Activated naive CD8-positive, alpha-beta T cell treated with anti-CD3 and anti-CD28 coated beads for 36 hours (primary cell): ENCODE measurements at places on chromosomes 7 and 10.

- no peak within 1 kb of the TSS for H3K27ac ChIP-seq
- H3K27me3 ChIP-seq, result peaks cover 75% of the 10 kb centered on the region
- peaks cover 12% of the 10 kb centered on the region for H3K4me1 ChIP-seq
- DNase-seq, result no peak
- H3K36me3 ChIP-seq, result peaks cover 9% of the 10 kb centered on the region
Observed at GRCh38 chr10:49613882-49614241, at the start of gene CHAT. TSS of gene CHAT (plus strand) at chr10:49614037. CDS start at chr10:49614190, 153 bp downstream.

DNA sequence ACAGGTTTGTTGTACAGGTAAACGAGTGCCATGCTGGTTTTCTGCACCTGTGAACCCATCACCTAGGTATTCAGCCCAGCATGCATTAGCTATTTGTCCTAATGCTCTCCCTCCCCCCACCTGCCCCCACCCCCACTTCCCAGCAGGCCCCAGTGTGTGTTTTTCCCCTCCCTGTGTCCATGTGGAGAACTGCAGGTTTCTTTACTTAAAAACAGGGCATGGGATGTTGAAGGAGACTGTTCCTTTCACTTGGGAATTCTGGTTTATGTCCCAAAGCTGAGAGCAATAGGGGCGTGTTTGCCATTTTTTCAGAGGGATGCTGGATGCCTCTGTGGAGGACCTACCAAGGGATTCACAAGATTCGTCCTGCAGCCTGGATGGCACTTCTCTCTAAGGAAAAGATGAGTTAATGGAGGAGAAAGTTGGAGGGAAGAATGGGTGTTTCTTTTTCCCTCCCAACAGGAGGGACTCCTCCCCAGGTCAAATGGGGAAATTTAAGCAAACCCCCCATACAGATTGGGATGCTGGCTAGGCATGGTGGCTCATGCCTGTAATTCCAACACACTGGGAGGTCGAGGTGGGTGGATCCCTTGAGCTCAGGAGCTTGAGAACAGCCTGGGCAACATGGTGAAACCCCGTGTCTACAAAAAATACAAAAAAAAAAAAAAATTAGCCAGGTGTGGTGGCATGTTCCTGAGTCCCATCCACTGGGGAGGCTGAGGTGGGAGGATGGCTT is 136.0 kb downstream of the GALNT17 start:
- DNase-seq, result no peak
- no peaks in the 10 kb centered on the region for H3K4me1 ChIP-seq
- no peaks in the 10 kb centered on the region for H3K27me3 ChIP-seq
- no peaks in the 10 kb centered on the region for H3K36me3 ChIP-seq

DNA sequence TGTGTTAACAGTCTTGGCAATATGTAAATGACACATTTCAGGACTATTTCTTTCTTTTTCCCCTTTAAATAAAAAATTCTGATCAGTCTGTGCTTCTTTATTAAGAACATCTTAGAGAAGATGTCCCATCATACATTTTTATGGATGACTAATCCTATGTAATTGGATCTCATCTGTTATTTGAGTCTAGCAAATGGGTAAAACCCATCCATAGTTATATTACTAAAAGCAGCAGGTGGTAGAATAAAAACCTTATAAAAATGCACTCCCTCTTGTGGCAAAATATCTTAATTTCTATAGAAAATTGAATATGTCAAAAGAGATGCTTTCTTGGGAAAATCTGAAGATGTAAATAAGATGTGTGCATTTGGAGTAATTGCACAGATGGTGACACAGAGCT is 35.3 kb downstream of the TRRAP start:
- no peak overlapping the region for H3K4me3 ChIP-seq
- H3K27ac ChIP-seq, result no peak overlapping the region
- H3K36me3 ChIP-seq, result peaks cover 20% of the 10 kb centered on the region
- no peak for DNase-seq
- H3K4me1 ChIP-seq, result no peaks in the 10 kb centered on the region

DNA sequence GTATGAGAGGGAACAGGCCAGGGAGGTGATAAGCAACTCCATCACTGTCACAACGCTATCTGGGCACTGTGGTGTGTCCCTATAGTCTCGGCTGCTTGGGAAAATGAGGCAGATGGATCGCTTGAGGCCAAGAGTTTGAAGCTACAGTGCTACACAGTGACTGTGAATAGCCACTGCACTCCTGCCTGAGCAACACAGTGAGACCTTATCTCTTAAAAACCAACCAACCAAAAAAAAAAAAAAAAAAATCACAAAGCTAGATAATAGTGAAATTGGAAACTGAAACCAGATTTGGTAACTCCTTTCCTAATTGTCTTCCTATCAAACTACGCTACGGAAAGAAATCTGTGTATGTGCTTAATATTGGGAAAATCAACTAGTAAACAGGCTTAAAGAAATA is 14.1 kb downstream of the MICU1 start:
- H3K4me3 ChIP-seq, result no peak overlapping the region
- DNase-seq, result no peak
- no peak overlapping the region for H3K27ac ChIP-seq
- H3K27me3 ChIP-seq, result no peaks in the 10 kb centered on the region
- H3K36me3 ChIP-seq, result peaks cover 29% of the 10 kb centered on the region

- H3K27me3 ChIP-seq, result no peaks in the 10 kb centered on the region
- H3K36me3 ChIP-seq, result no peaks in the 10 kb centered on the region
- H3K4me3 ChIP-seq, result no peak overlapping the region
Observed at GRCh38 chr10:22049635-22050034, 46.1 kb upstream of the DNAJC1 start.

DNA sequence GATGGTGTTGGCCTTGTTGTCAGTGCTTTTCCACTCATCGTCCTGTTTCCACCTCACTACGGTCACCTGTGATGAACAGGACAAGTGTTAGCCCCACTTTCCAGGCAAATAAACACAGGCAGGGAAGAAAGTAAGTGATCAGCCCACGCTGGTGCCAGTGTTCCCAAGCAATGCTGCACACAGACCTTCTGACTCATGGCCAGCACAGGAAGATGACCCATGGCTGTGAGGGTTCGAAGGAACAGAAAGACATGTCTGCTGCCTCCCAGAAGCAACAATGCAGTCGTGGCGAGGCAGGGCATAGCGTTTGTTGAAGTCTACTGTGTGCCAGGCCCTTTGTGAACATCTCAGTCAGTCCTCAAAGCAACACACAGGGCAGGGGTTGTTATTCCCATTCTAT is 35.7 kb downstream of the SLC29A3 start:
- peaks cover 2% of the 10 kb centered on the region for H3K36me3 ChIP-seq
- no peak overlapping the region for H3K27ac ChIP-seq
- no peaks in the 10 kb centered on the region for H3K27me3 ChIP-seq
- peaks cover 1% of the 10 kb centered on the region for H3K4me1 ChIP-seq
- no peak overlapping the region for H3K4me3 ChIP-seq

GRCh38 chr10:43125881-43126731 is 12.1 kb upstream of the CSGALNACT2 start:
- peaks cover 26% of the 10 kb centered on the region for H3K4me1 ChIP-seq
- no peaks in the 10 kb centered on the region for H3K36me3 ChIP-seq
- no peak overlapping the region for H3K27ac ChIP-seq
- H3K27me3 ChIP-seq, result no peaks in the 10 kb centered on the region
- DNase-seq, result no peak

DNA sequence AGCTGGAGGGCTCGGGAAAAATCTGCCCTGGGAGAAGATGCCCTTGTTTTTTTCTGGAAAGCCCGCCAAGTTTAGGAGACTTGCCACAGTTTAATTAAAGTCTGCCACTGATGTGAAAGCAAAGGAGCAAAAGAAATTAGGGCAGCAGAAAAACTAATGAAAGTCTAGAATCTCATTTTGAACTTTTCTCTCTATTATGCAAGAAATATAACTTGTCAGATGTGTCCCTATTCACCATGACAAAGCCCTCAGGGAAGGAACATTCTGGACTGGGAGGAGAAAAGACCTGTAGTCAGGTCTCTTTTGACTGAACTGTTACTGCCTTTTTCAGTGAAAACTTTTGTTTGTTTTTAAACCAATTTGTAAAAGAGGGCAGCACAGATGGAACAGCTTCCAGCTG is 715.5 kb downstream of the SORCS3 start:
- no peaks in the 10 kb centered on the region for H3K36me3 ChIP-seq
- H3K4me3 ChIP-seq, result no peak overlapping the region
- H3K4me1 ChIP-seq, result no peaks in the 10 kb centered on the region
- no peaks in the 10 kb centered on the region for H3K27me3 ChIP-seq
- no peak for DNase-seq

DNA sequence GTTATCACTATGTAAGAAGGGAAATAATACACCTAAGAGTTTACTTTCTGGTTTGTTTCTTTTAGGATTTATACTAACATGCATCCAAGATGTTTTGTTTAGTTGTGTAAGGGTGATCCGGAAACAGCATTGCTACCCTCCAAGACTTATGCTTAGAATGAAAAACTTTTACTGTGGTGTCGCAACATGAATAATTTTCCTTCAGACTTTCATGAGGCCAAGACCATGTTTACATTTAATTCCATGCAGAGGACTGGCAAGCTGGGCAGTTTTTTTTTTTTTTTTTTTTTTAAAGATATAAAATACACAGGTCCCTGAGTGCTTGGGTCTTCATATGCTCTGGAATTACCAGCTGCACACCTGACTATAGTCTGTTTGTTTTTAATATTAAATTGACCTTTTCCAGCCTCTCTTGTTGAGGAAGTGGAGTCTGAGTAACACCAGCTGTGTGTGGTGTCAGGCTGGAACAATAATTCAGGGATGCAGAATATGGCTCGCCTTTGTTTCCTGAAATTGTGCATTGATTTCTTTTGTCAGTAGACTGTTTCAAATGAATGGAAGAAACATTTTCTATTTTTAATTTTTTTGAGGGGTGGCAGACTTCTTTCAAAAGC is 81.7 kb downstream of the ST7 start:
- peaks cover 4% of the 10 kb centered on the region for H3K36me3 ChIP-seq
- H3K27ac ChIP-seq, result no peak overlapping the region
- H3K27me3 ChIP-seq, result no peaks in the 10 kb centered on the region
- DNase-seq, result no peak
- no peak overlapping the region for H3K4me3 ChIP-seq
- peaks cover 3% of the 10 kb centered on the region for H3K4me1 ChIP-seq

GRCh38 chr10:131972474-131973071 is 9.2 kb downstream of the BNIP3 start:
- peaks cover 44% of the 10 kb centered on the region for H3K36me3 ChIP-seq
- peak; percentile 54 for DNase-seq
- H3K4me3 ChIP-seq, result peak overlapping the region; percentile 59

DNA sequence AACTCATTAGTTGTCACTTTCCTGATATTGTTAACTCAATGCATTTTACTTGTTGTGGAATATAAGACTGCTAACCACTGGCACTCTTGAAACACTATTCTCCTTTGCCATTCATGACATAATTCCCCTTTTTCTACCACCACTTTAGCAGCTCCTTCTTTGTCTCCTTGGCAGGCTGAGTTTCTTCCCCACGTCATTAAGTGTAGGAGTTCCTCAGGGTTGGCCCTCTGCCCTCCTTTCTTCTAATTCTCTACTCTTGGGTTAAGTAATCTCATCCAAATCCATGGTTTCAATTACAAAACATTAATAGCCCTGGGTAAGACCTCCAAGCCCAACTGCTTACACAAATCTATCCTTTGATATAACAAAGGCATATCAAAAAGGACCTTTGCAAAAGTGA is 175.1 kb downstream of the HGF start:
- no peak overlapping the region for H3K27ac ChIP-seq
- H3K36me3 ChIP-seq, result no peaks in the 10 kb centered on the region
- H3K27me3 ChIP-seq, result no peaks in the 10 kb centered on the region
- H3K4me3 ChIP-seq, result no peak overlapping the region

DNA sequence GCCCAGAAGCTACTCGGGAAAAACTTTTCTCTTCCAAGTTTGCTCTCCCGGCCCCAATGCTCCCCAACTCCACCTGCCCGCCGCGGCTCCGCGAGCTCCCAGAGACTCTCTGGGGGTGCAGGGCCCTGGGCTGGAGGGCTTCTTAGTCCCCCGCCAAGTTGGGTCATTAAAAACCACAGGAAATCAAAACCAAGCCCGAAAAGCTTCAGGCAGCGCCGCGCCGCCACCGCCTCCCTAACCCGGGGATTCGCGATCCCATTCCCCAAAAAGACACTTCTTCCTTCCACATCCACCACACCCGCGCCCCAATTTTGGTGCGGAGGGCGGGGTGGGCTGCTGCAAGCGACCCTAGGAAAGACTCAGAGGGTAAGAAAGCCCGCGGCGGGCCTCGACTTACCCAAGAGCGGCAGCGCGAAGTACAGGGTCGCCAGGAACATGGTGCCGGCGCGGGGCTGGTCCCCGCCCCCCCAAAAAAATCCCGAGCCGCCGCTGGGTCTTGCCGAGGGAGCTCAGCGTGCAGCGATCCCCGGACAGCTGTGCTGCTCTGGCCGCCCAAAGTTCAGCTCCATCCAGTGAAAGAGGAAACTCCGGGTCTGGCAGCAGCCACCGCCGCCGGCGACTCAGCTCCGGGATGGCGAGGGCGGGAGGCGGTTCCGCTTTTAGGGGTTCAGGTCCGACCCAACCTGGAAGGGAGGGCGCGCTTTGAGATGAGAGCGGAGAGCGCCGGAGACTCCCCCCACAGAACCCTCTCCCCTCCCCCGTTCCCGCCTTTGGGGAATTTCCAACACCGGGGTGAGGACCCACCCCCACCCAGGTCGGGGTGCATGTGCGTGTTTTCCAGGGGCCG is 1.2 kb downstream of the GFRA1 start:
- peak overlapping the region; percentile 43 for H3K4me3 ChIP-seq
- DNase-seq, result no peak
- H3K36me3 ChIP-seq, result no peaks in the 10 kb centered on the region
- H3K27me3 ChIP-seq, result peaks cover 86% of the 10 kb centered on the region

GRCh38 chr10:78889536-78890063 is 179.2 kb upstream of the ZMIZ1 start:
- no peak overlapping the region for H3K27ac ChIP-seq
- DNase-seq, result no peak
- H3K36me3 ChIP-seq, result no peaks in the 10 kb centered on the region

DNA sequence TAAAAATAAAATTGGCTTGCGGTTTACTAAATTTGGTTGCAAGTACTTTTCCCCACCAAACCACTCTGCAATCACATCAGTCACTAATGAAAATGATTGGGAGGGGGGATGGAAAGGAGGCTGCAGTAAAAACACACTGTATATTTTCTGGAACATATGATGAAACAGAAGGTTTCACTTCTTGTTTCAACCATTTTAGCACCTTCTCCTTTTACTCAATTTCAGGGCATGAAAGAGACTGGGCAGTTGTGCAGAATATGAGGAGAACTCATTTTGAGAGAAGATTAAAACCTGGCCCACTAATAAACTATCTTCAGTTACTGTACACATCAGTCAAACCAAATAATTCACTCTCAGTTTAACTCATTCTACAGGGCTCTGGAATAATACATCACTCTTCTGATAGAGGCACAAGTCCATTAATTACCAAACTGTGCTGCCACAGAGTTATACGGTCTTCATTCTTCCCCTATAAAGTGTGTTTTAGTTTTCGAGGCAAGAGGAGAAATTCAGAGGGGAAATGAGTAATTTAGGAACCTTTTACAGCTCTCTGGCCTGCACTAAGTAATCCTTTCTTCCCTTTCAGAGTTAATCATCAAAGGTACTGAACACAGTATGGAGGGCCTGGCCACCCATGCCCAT is 25.5 kb downstream of the JAZF1 start:
- DNase-seq, result no peak
- peaks cover 27% of the 10 kb centered on the region for H3K36me3 ChIP-seq
- peaks cover 4% of the 10 kb centered on the region for H3K27me3 ChIP-seq
- peak overlapping the region; percentile 93 for H3K27ac ChIP-seq
